Right ventricle myocardium inferior (tissue), 1 donor: ENCODE measurements at places on chromosomes 1 and 21.
A peak's percentile ranks its signal among the peaks of the same experiment; 100 is the strongest.

DNA sequence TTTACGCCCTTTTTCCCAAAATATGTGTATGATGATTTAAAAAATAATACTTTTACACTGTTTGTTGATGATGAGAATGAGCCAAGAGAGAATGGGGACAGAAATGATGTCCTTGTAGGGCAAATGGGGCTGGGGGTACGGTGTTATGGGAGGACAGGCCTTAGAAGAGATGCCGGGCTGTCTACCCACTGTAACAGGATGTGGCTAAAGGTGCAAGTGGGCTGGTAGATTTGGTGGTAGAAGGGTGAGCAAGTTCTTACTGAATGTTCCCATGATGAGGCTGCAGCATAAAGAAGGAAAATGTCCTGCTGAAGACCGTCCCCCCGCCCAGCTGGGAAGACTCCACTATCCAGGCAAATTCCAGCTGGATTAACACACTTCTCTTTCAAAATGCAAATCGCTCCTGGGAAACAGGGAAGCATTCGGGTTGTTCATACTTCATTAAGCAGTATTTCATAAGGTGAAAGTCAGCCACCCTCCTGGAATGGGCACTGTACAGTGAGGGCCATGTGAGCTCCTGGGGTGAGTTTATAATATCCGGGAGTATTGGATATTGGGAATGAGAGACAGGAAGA lies 14.0 kb downstream of the GPA33 start:
- DNase-seq: no peak

GRCh38 chr1:94033849-94034248 lies 87.1 kb downstream of the ABCA4 start:
- DNase-seq: no peak

DNA sequence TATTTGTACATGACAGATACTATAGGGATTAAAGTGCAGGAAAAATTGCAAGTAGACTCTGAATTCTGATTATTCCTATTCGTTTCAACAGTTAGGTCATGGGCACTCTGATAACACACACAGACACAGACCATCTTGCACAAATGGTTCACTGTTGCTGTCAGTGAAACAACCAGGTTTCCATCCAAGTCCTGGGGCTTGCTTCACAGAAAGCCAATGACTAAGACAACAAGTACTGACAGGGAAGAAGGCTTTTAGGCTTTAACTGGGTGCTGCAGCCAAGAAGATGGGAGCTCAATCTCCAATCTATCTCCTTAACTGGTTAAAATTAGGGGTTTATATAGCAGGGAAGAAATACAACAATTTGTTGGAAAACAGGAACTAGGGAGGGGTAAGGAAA lies 57.6 kb downstream of the RIMS3 start:
- no peak for DNase-seq

DNA sequence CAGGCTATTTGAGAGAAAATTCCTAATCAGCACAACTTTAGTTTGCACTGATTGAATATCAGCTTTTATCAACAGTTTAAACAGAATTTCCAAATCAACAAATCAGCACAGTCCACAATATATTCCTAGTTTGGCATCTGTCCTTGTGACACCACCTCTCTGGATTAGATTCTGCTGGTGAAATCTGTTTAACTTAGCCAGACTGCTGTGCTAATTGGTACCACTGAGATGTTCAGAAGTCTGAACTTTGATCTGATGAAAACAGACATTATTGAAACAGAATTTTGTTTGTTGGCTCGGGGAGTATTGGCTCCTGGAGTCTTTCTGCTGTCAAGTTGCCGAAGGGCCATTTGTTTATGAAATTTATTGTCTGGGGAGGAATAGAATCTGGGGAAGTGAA lies 17.0 kb upstream of the NGF start:
- DNase-seq: no peak

DNA sequence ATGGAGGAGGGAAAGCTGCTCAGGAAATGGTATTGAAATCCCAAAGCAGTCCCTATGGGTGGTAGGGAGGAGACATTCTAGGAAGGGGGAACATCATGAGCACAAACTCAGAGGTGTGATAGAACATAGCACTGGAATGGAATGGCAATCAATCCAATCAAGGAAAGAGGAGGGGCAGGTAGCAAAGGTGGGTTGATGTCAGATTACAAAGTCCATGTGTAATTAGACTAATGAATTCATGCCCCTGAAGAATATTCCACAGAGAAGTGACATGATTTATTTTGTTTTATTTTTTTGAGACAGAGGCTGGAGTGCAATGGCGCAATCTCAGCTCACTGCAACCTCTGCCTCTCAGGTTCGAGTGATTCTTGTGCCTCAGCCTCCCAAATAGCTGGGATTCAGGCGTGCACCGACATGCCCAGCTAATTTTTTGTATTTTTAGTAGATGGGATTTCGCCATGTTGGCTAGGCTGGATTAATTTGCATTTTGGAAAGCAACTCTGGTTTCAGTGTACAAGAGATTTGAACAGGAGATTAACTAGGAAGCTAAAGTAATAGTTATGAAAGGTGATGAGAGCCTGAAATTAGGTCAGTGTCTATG lies 36.1 kb downstream of the DEGS1 start:
- no peak for DNase-seq

DNA sequence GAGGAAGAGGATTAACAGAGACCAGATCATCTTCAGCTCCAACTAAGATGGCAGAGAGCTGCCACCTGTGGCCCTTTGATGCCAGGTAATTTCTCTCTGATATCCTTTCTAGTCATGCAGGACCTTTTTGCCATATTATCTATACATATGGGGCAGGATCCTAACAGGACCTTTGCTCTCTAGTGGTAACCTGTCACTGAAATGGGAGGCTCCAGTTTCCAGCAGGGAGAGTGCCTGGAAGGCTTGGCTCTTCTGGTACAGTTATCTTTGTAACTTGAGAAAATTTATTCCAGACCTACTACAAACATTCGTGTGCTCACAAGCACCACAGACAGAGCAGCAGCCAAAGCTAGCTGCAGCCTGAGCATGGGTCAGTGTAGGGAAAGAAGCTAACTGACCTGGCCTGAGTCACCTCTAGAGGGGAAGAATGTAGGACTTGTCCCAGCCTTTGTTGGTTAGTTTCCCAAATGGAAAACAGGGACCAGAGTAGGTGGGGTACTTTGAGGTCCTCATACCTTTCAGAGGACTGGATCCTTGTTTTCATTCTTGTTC lies 86.5 kb upstream of the MACF1 start:
- no peak for DNase-seq

DNA sequence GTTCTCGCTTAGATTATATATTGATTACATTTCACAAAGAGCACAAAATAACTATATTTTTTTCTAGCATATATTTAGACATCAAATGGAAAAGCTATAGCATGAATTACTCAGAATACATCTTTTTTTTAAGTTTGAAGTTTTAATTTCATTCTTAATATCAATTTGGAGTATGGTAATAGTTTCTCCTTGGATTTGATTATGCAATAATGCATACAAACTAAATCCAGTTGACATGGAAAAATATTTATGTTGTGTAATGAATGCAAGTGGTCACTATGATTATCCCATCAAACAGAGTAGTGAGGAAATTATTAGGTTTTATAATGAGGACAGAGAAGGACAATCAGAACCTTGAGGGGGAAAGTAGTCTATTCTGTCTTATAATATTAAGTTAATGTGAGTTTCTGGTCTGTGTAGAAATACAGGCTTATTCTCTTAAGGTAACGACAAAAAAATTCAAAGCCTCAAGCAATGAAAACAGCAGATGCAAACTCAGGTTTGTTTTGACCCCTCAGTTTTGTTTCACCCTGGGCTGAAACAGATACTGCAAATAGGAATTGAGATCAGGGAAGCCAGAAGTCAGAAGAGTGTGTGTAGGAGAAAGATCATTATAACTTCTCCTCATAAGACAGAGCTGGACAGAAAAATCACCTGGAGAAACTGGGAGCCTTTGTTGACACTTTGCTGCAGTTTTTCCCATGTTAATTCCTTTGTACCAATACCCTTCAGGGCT lies 23.7 kb downstream of the LRRC8B start:
- DNase-seq: no peak

- DNase-seq: no peak
Measured at GRCh38 chr1:117436513-117436912, 69.3 kb downstream of the MAN1A2 start.

DNA sequence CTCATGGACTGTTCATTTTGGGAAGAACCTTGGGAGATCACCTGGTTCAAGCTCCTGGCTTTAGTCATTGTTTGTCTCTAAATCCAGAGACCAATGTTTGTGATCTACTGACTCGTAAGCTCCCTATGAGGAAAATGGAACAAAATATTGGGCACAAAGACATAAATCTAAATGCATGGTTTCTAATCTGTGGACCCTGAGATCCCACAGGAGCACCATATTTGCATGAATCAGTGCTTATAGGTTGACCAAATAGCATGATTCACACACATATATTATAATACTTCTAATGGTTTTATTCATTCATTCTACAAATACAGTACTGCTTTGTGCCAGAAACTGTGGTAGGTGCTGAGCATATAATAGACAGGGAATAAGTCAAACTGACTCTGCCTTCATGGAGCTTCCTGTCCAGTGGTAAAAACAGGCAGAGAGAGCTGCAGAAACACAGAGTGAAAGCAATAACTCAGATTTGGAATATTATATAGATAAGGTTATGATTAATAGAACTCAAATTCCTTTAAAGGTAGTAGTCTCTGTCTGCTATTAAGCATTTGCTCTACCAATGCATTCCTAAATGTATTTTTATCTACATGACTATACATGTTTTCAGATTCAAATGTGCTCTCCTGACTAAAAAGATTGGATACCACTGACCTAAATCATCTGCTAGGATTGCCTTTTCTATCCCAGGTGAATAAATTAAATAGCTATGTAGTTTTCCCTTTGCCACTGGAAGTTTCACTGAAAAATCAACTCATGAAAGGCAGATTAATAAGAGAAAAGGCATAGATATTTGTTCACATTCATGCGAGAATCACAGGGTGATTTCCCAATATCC lies 198.6 kb upstream of the CAMK1G start:
- no peak for DNase-seq

- peak; percentile 95 for DNase-seq
Measured at GRCh38 chr1:8848663-8849386, 29.7 kb downstream of the ENO1 start.

- peak; percentile 90 for DNase-seq
Measured at GRCh38 chr1:1630965-1631781, 800 bp upstream of the MMP23B start.

- DNase-seq: no peak
Measured at GRCh38 chr1:29708381-29708780, 472.1 kb downstream of the PTPRU start.

- no peak for DNase-seq
Measured at GRCh38 chr1:91790392-91790791, 95.6 kb downstream of the TGFBR3 start.

- DNase-seq: no peak
Measured at GRCh38 chr1:172801771-172802322, 142.9 kb downstream of the FASLG start.

DNA sequence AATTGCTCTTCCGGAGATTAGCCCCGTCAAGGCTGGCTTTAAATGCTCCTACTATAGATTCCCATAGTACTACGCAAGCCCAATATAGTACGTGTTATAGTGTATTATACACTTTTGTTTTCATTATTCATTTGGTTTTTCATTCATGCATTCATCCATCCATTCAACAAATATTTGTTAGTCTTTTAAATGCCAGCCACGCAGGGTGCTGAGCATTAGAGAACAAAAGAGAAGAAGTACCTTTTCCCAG lies 513 bp upstream of the RAB3GAP2 start:
- no peak for DNase-seq

- DNase-seq: no peak
Measured at GRCh38 chr1:209103092-209103491, 480.4 kb upstream of the CAMK1G start.

- DNase-seq: no peak
Measured at GRCh38 chr1:6313393-6314200, 52.7 kb upstream of the GPR153 start.

GRCh38 chr1:189499736-189500135 lies 977.9 kb downstream of the BRINP3 start:
- peak; percentile 30 for DNase-seq

- no peak for DNase-seq
Measured at GRCh38 chr1:24091971-24092482, 19.9 kb downstream of the MYOM3 start.

- no peak for DNase-seq
Measured at GRCh38 chr1:167772436-167772835, 50.7 kb downstream of the MPZL1 start.

- DNase-seq: peak; percentile 25
Measured at GRCh38 chr1:228342627-228343190, 63.9 kb downstream of the TRIM11 start.

- DNase-seq: no peak
Measured at GRCh38 chr21:44079846-44080245, 27.4 kb upstream of the PWP2 start.

DNA sequence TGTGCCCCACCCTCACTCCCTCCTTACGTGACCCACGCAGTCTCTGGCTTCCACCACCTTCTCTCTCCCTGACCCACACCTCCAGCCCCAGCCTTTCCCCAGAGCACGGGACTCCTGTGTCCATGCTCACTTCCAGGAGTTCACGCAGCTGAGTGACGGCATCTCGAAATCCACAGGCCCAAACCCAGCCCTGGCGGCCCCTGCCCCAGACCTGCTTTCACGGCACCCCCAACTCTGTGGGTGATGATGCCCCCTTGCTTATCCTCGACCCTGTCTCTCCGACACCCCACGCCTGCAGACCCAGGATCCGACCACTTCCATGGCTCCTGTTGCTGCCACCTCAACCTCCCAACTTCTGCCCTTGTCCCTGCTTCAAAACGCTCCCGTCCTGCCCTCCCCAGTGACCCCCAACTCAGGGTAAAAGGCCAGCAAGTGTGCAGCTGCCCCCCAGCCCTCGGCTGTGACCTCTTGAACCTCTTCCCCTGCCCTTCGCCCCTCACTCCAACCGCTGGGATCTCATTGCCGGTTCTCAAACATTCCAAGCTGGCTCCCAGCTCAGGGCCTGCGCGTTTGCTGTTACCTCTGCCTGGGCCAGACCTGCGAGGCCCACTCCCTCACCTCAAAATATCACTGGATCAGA lies 30.4 kb upstream of the LAPTM5 start:
- no peak for DNase-seq

DNA sequence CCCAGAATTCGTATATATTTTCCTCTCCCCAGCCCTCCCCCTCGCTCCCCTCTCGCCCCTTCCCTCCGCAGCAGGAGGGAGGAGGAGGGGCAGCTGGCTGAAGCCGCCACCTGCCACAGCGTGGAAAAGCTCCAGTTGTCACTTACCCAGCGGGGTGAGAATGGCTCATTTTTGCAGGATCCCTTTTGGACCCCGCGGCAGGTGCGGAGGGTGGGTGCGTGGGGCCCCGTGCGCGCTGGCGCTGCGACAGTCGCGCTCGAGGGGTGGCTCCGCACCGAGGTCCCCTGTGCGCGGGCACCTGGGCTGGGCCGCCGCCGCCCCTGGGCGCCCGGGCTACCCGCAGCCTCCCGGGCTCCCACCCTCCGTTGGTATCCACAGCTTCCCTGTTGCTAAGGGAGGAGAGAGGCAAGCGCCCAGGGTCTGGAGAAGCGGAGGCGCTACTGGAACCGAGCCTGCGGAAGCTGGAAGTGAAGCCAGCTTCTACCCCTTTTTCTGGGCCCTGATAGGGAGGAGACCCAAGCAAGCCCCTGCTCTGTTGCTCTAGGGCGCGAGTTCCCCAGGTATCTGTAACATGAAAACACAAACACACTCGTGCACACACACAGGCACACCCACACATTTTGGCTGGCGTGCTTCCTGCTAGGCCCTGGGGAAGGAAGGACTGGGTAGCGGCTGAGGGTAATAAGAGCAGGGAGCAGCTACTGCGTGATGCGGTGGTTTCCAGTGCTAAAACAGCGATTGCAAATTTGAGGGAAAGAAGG lies at the start of gene ERICH3:
TSS of gene ERICH3 (minus strand) at position 442 of the 761 bp plus-strand sequence. CDS start at position 169, 273 bp downstream.
- DNase-seq: no peak

- no peak for DNase-seq
Measured at GRCh38 chr21:45488931-45489721, 53.1 kb downstream of the SLC19A1 start.
